ENCODE measurements at places on chromosomes 1 and 21.
A peak's percentile ranks its signal among the peaks of the same experiment; 100 is the strongest.

DNA sequence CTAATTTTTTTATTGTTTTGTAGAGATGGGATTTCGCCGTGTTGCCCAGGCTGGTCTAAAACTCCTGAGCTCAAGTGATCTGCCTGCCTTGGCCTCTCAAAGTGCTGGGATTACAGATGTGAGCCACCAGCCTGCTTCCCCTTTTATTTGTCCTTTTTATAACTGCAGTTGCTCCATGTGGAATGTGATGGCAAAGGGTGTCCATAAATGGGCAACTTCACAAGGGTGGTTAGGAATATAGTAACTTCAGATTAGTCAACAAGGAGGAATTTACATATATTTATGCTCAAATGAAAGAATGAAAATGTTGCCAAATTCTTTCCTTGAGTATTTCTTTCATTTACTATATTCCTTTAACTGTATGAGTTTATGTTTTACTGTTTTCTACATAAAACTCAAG, 182.9 kb downstream of the BACH1 start:
- no peak for DNase-seq

DNA sequence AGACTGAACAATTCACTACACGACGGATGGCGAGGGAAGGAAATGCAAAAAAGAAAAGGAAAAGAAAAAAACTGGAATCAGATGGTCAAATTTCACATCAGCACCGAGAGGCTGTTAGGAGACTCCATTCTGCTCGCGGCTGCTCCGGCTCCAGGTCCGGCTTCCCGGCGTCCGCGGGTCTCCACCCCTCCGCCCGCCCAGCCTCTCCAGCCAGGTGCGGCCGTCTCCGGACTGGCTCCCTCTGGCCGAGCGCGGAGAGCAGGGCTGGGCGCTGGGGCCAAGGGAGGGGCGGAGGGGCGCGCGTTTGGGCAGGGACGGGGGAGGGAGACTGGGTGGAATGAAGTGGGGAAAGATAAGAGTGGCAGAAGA, 332 bp downstream of the KCNJ6 start:
- DNase-seq = peak; percentile 86

DNA sequence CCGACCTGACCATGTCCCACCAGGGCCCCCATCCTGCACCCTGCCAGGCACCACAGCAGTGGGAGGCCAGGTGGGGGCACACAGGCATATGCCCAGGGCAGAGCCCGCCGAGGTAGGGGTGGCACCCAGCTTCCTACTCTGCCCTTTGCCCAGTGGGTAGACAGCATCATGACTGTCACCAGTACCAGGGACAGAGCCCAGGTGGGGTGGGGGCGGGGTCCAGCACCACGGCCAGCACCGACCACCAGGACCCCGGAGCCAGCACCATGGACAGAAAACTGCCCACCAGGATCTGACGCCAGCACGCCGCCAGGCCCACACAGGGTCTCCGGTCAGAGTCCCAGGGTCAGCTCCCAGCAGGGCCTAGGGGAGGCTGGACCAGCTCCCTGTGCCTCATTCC, 3.8 kb downstream of the TAS1R3 start:
- no peak for DNase-seq

DNA sequence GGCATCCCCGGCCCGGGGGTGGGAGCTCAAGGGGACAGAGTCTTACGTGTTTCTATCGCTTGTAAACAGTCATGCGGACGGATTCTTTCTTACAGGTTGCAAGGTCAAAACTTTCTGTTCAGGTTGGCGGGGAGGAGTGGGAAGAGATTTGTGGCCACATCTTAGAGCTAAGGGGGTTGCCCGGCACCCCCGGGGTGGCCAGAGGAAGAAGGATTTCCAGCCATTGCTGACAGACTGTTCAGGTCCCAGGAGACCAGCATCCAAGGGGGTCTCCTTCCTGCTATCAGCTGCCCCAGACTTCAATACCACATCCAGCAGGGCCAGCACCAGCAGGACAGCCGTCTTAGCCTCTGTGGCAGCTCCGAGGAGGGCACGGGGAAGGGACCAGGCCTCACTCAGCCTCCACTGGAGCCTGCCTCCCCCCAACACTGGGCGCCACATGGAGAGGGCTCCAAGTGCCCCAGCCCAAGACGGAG, 52.0 kb downstream of the KIF21B start:
- DNase-seq = no peak

GRCh38 chr1:226134170-226135058, 52.1 kb downstream of the ACBD3 start:
- DNase-seq = peak; percentile 70

GRCh38 chr21:29947119-29947518, 7.3 kb upstream of the GRIK1 start:
- no peak for DNase-seq

- peak; percentile 14 for DNase-seq
These were observed 335.5 kb downstream of the COL11A1 start for GRCh38 chr1:102772831-102773230.

DNA sequence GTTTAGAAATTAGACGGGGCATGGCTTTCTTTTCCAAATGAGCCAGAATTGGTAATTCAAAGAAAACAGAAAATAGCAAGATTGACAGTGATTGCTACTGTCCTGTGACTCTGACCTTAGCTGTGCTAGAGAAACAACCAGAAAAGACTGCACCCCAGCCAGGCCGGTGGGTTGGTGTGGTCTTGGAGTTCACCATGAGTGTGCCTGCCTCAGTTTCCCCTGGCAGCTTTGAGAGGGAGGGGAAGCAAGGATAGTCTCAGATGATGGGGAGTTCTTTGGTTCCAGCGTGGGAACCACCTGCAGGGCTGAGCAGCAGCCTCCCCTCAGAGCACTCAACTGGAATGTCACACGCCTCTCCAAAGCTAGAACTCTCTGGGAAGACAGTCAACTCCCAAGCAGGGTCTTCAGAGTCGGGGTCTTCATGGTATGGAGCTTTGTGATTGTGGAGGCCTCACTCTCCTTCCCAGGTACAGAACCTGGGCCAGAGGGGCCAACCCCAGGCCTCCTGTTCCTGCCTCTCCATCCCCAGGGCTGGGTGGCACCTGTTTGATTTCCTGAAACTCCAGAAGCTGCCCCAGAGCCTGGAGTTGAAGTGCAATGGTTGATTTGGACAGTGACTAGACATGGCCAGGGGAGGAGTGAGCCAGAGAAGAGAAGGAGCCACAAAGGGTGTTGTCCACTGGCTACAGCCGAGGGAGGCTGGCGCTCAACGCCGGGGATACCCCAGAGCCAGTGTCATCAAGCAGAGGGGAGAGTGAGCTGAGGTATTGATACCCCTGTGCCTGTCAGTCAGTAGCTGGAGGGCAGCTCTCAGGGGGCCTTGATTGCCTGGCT, 35.7 kb downstream of the SIM2 start:
- DNase-seq = no peak

DNA sequence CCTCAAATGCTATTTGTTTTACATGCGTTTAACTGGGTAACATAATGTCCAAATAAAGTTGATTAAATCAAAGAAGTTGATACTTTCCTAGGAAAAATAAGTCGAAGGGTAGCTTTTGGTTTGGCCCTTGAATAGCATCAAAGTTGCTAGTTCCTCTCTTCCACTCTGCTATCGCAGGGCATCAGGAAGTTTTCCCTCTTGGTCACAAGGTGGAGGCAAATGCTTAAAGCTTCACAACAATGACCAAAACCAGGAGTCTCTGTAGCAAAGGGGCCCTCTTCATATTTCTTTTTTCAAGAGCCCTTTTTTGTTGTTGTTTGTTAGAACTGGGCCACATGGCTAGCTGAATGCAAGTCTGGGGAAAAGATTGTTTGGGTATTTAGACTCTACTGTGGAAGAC, 668.4 kb downstream of the KCNT2 start:
- peak; percentile 73 for DNase-seq

- DNase-seq = peak; percentile 3
These were observed 387.8 kb upstream of the RUNX1 start for GRCh38 chr21:35436899-35437298.

DNA sequence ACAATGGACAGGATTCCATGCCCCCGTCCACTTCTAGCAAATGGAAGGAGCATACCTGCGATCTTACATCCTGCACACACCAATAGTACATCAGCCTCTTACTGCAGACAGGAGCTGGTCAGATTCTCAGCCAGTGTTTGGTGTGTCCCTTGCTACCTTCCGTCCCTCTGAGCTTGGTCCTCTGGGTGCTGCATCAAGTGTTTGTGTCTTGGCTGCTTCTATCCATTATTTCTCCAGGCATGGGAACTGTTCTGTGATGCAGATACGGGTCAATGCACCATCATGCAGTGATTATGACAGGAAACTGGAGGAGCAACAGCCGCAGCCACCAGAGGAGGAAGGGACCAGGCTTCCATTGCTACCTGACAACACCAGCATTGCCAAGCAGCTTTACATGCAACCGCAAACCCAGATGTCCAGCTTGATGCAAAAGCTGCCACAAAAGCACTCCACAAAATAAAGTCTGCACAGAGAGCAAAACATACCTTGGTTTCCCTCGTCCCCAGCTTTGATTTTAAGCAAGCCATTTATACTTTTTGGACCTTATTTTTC, 21.9 kb upstream of the OVAAL start:
- peak; percentile 76 for DNase-seq

- peak; percentile 23 for DNase-seq
These were observed 108.0 kb upstream of the ST6GALNAC5 start for GRCh38 chr1:76759171-76759860.

DNA sequence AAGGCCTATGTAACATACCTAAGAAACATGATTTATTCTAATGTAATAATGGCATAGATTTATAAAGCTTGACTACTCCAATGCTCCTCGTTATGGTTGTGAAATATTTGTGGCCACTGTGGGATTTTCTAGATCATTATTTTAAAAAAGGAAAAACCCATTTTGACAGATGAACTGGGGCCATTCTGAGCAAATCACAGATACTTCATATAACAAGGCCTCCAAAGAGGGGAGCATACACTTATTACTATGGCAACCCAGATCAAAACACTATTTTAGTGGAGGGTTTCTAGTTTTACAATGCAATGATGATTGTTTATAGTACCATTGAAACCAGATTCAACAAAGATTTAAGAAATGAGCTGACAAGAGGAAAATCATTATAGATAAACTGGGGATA, 346.6 kb downstream of the ZNF326 start:
- no peak for DNase-seq
